NCI-H774 (cell line): ENCODE measurements at places on chromosomes 6 and 20.

- DNase-seq: no peak
These were observed 56.1 kb downstream of the FIG4 start for GRCh38 chr6:109747221-109747620.

GRCh38 chr6:10030942-10031537 lies 383.8 kb downstream of the TFAP2A start:
- no peak for DNase-seq

DNA sequence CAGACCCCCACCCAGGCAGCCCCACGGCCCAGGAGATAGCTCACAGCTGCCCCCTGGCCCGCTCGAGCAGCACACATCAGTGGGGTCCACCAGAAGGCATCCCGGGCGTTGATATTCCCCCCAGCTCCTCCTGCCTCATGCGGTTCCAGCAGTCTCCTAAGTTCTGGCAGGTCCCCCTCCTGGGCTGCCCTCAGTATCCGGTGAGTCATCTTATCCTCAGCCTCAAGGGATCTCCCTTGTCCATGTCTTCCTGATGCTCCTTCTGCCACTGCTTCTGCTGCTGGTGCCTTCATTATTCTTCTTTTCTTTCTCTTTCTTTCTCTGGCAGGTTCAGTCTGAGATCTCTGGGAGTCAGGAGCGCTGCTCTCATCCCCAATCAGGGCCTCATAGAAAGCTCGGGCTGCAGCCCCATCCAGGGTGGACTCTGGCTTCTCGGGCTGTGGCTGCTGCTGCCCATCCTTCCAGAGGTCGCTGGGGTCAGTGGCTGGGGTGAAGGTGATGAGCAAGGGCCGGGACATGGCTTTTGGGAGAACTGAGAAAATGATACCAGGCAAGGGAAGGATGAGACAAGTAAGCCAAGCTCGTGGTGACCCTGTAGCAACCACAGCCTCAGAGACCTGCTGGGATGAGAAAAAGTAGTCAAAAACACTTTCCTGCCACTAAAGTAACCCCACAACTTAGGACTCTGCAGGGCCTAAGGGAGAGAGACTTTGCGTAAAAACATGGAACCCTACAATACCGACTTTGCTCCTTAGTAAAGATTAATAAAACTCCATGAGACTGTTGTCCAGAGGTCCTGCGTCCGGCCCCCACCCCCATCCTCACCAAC lies 622 bp downstream of the GPANK1 start:
- DNase-seq: no peak

DNA sequence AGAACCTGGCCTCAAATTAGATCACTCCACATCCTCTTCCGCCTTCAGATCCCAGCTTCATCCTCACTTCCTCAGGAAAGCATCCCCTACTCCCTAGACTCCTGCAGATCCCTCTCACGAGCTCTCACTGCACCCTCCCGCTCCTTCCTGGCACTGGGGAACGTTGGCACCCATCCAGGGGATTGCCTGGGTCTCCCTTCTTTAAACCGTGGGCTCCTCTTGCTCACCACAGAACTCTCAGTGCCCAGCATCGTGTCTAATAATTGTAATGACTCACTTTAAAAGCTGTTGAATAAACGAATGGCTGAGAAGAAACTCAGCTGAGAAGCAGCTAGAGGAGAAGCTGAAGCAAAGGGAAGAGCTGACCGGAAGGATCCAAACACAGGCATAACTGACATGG lies 20.4 kb downstream of the ZC3H12D start:
- DNase-seq: no peak

DNA sequence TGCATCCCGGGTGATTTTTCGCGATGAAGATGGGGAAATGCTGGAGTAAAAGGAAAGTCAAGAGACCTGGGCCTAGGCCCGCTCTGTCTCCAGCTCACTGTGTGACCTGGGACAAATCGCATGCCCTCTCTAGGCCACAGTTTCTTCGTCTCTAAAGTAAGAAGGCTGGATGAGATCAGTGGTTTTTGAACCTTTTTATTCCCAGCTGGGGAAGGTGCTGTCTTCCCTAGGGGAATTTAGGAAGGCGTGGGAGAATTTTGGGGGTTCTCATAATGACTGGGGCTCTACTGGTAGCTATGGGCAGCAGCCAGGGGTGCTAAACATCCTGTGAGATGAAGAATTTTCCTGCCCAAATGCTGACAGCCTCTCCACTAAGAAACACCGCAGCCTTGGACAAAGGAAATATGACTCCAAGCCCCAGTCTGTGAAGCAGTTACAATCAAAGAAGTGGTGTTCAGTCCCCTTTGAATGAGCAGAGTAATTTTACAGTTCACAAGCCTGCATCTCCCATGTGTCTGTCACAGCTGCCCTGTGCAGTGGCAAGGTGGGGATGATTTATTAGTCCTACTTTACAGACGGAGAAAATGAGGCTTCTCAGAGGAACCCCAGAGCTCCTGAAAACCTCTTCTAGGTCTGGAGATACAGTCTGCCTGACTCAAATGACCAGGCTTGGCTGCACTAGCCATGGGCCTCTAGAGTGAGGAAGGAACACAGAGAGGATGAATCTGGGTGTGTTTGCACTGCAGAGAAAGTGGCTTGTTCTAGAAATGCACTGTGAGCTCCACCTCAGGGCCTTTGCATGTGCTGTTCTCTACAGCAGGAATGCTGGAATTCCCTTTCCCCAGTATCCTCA lies 57.2 kb downstream of the RAB44 start:
- DNase-seq: no peak

GRCh38 chr20:9241721-9242427 lies 173.0 kb downstream of the PLCB4 start:
- DNase-seq: no peak

DNA sequence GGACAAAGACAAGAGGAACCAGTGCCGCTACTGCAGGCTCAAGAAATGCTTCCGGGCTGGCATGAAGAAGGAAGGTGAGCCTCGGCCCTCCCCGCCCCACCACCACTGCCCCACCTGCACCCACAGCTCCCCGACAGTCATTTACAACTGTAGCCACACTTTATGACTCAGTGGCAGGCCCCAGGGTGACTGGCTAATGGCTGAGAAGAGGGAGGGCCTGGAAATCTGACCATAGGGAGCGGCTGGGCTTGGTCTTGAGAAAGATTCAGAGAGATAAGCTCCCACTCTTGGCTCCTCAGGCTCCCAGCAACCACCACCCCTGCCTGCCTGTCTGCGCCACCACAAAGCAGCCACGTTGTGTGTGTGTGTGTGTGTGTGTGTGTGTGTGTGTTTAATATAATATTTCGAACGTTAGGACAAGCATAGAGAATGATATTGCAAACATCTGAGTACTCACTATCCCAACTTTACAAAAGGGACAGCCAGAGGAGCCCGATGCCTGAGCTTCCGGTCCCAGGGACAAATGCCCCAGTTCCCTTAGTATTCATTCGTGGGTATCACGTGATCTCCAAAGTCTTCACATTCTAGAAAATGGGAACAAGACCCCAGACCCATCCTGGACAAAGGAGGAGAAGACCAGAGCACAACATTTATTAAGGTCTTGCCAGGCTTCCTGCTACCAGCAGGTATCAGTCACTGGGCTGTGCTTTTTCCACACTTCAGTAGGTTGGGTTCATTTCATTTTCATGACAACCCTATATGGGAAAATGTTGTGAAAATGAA lies 52.1 kb downstream of the HNF4A start:
- DNase-seq: no peak

GRCh38 chr6:98970469-98970868 lies 22.7 kb upstream of the FBXL4 start:
- DNase-seq: no peak

DNA sequence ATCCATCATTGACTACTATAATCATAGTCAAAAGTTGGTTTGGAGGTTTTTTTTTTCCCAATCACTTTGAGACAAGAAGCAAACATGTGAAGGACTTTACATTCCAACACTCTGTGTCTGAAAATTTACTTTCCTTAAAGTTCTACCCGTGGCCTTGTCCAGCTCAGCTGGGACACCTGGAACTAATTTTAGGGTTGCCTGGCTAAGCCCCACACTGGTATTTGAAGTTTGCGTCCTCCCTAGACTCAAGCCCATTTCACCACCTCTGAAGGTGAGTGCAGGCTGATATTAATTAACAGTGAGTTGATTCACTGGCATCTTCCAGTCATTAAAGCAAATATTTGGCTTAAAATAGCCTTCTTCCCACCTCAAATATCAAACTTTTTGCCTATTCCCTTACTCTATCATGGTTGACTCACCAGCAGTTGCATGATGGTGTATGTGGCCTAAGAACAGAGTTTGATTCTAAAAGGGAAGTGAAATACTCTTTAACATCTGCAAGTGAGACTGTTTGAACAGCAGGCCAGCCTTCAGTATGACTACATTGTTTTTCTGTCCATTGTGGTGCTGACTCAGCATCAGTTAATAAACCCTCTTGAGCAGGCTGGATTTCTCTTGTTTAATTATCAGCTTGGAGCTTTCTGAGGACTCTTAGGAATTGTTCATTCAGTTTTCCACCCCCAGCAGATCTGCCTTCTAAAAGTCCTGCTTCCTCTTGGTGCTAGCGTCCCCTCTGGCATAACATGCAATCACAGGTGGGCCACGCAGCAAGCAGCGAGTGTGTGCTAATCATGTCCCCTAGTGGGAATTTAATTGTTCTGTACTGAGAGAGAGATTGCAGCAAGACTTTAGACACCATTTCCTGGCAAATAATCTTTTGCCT lies 1.8 kb upstream of the PRDM1 start:
- peak; percentile 88 for DNase-seq

- DNase-seq: no peak
These were observed 737.1 kb downstream of the DHX35 start for GRCh38 chr20:39699166-39699725.

DNA sequence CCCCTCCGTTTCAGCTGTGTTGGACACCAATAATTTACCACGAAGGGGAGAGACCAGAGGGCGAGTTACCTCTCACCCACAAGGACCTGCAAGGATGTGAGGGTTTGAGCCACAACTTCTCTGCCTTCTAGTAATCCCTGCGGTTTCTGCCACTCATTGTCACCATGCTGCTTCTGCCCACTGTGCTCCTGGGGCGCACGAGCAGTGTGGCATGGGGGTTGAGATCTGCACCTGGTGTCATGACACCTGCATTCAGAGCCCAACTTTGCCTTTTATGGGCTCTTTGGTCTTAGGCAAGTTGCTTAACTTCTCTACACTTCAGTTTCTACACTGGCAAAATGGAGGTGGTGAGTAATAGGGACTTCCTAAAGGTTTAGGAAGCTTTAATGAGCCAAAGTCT lies 84.9 kb downstream of the SOBP start:
- no peak for DNase-seq

- DNase-seq: no peak
These were observed 172.8 kb upstream of the CITED2 start for GRCh38 chr6:139547122-139547776.

- DNase-seq: no peak
These were observed 228.5 kb downstream of the SLC24A3 start for GRCh38 chr20:19440660-19441527.

GRCh38 chr6:165762876-165763275 lies 99.8 kb upstream of the PDE10A start:
- DNase-seq: no peak

DNA sequence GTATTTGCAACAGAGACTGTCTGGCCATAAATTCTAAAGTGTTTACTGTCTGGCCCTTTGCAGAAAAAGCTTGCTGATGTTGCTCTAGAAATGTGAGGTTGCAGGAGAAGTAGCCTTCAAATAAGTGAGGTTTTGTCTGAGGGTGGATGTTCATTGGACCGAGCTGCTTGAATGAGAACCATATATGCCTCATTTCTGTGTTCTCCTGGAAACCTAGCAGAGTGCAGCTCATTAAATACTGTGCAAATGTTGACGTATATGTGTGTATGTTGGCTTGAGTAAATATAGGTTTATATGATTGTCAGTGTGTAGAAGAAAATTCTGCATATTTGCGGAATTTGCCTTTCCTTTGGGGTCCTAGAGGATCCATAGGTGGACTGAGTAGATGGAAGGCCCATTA lies 39.0 kb downstream of the CHMP4B start:
- no peak for DNase-seq

GRCh38 chr6:79764747-79765146 lies 133.6 kb downstream of the SH3BGRL2 start:
- no peak for DNase-seq

DNA sequence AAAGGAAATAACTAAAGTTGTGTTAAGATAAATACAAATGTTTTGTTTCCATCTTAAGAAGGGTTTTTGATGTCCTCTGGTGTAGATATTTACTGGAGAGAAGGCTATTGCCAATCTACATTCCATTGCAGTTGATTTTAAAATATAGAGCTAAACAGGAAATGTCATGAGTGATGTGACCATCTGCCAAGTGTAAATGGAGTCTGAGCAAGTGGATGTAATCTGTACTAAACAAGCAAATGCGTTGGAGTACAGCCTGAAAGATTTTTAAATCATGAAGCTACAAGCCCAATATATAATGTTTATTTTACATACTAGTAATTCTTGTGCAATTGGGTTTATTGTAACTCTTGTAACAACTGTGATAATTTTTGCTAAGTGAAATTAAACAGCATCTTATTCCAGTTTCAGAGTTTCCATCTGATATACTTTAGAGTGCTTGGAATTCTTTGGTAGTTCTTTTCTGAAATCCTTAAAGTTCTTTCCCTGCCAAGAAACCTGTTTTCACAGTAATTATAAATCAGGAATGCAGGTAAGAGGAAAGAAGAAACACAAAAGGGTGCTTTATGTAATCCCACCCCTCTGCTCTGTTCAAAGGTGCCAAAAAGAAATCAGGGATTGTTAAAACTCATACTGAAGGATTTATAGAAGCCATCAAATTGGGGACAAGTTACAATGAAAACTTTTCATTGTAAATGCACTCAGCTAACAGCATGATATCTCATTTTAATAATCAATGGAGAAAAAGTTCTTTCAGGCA lies 47.2 kb upstream of the FLRT3 start:
- no peak for DNase-seq

DNA sequence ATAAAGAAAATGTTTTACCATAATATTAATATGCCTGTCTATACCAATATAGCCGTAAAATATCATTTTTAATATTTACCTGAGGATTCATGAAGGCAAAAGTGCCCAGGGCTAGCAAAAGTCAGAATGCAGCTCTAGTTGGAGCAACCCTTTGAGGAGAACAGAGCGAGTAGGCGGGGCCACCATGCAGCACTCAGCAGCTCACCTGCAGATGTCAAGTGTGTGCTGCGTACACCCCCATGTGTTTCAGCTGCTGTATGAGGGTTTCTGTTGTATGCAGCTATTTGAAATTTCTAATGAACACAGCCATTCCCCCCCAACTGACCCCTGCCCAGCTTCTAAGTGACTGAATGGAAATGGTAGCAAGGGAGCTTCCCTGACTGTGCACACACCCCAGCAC lies 508.0 kb downstream of the QKI start:
- DNase-seq: no peak

DNA sequence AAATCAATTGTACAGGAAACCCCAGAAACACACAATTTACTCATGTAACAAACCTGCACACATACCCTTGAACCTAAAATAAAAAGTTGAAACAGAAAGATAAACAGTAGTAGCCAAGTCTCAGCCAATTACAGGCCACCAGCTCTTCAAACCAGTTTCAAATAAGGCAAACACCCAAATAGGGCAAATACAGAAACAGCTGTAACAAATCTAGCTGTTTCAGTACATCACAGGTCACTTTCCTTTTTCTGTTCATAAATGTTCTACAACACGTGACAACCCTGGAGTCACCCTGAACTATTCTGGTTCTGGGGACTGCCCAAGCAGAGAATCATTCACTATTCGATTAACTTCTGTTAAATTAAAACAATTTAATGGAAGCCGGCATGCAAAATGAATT lies 329.0 kb downstream of the GJA1 start:
- DNase-seq: no peak
